ENCODE measurements at places on chromosomes 13 and 19. TPM values are rescaled to one million over a fixed set of nuclear protein-coding genes. Genes with fewer than 3 reads are reported as not detected.

OR7D2 gene
- total RNA-seq, result not detected

GRCh38 chr13:76644906-76645305 is 241.3 kb downstream of the KCTD12 start:
- DNase-seq, result no peak

GRCh38 chr19:3387645-3388589 is 21.5 kb downstream of the NFIC start:
- DNase-seq, result no peak

DNA sequence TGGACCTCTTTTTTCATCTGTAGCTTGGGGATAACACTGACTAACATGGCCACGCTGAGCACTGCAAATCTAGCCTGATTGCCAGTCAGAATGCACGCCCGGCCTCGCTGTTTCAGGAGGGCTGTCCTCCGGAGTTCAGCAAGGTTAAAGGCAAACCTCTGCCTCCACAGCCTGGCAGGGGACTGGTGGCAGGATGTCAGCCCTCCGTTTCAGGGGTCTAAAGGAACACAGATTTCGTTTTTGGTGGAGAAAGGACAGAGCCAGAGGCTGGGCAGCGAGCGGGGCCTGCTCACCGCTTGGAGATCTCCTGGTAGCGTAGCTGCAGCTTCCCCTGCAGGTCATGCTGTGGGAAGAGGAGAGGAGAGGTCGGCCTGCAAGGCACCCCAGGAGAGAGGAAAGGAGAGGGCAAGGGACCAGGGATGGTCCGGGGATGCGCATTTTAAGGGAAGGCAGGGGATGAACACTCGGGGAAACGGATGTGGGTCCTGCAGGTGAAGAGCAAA is 560 bp downstream of the NDUFA7 start:
- no peak for DNase-seq

- no peak for DNase-seq
These were observed 13.4 kb downstream of the STK11 start for GRCh38 chr19:1218751-1219567.

ISYNA1 gene
- 2.1 TPM for total RNA-seq

PRR19 gene
- 2.8 TPM for total RNA-seq

GRCh38 chr13:53298396-53298795 is 269.8 kb downstream of the OLFM4 start:
- DNase-seq, result no peak

DNA sequence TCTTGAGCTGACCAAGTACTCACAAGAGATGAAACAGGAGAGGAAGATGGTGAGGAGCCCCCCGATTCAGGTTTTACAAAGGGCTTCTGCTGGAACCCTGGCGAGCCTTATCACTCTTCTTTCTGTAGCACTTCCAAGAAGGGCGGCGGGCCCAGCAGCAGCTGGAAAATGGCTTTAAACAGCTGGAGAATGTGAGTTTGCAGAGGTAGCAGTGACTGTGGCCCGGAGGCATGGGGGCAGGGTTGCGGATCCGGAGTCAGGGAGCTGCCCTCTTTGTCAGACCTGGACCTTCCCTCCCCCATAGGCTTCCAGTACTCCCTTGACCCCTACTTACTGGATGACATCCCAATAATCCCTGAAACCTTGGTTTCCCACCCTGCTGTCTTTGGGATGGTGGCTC is 3.6 kb downstream of the TRIP10 start:
- DNase-seq, result no peak

DNA sequence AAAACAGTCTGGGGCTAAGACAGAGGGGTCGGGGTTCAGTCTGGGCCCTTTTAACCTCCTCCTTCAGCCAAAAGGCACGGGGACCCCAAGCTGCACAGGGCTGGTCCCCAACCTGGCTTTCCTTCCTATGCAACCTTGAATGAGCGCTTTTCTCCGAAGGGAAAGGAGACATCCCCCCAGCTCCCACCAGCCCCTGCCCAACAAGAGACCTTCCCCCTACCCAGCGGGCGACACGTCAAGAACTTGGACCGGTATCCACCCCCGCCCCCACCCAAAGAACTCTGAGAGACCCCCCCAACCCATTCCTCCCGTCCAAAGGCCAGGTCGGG is 35.0 kb upstream of the NANOS3 start:
- DNase-seq, result no peak

DNA sequence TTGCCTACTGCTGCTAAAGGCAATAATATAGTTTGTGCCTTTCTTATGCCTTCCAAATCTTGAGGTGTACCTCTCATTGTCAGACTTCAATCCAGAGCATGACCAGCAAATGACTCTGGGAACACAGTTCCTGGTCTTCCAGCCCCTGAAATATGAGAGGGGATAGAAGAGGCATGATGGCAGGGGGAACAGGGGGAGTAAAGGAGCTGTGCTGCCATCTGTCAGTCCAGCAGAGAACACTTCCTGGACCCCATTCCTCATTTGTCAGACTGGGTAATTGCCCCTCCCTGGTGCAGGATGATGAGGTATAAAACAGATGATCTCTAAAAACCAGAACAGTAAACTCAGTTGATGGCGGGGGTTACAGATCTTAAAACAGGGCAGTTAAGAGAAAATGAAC is 618.7 kb downstream of the DIAPH3 start:
- peak; percentile 17 for DNase-seq

- peak; percentile 91 for DNase-seq
These were observed 33.2 kb upstream of the MEDAG start for GRCh38 chr13:30872685-30873461.

GRCh38 chr13:102846261-102847015 is 606 bp downstream of the ERCC5 start:
- peak; percentile 30 for DNase-seq

DNA sequence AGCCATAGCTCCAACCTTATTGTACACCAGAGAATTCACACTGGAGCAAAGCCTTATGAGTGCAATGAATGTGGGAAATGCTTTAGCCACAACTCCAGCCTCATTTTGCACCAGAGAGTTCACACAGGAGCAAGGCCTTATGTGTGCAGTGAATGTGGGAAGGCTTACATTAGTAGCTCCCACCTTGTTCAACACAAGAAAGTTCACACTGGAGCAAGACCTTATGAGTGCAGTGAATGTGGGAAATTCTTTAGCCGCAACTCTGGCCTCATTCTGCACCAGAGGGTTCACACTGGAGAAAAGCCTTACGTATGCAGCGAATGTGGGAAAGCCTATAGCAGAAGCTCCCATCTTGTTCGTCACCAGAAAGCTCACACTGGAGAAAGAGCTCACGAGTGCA is 5.9 kb upstream of the TRAPPC2B start:
- DNase-seq, result no peak

DNA sequence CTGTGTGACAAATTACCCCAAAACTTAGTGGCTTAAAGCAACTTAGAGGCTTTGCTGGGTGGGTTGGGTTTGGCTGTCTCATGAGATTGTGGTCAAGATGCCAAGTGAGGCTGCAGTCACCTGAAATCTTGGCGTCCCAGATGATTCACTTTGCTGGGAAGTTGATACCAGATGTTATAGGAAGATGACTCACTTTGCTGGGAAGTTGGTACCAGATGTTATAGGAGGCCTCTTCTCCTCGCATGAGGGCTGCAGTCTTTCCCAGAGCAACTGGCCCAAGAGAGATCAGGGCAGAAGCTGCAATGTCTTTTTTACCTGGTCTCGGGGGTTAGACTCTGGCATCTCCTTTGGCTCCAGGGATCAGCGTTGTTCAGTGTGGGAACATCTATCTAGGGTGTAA is 16.8 kb downstream of the TEX29 start:
- peak; percentile 90 for DNase-seq

DNA sequence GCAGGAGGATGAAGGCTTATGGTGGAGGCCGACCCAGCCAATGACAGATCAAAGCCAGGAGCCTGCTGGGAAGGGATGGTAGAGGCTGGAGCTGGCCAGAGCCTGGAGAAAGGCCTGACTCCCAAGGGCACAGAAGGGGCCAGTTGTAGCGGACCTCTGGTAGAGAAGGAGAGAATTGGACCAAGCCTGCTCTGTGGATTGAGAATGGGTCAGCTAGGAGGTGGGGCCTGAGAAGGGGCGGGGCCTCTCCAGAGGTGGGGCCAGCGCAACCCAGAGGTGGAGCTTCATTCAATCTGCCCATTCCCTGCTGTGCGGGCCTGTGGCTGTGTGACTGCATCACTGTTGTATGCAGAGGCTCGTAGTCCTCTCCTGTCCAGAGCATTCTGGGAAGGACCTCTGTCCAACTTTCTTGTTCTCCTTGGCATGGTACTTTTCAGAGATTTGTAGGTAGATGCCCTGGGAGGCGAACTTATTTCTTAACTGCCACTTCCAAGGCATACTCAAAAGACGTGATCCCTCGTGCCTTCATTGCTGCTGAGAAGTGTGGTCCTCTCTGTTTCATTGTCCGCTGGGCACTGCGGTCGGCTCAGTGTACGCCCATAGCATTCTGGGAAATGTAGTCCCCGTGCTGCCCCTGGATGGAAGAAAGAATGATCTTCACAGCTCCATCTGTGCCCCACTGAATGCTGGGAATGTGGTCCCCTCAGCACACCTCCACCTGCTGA is 6.7 kb downstream of the GRIN2D start:
- peak; percentile 85 for DNase-seq

GRCh38 chr13:67023130-67023876 is 206.8 kb downstream of the PCDH9 start:
- DNase-seq, result peak; percentile 86

DNA sequence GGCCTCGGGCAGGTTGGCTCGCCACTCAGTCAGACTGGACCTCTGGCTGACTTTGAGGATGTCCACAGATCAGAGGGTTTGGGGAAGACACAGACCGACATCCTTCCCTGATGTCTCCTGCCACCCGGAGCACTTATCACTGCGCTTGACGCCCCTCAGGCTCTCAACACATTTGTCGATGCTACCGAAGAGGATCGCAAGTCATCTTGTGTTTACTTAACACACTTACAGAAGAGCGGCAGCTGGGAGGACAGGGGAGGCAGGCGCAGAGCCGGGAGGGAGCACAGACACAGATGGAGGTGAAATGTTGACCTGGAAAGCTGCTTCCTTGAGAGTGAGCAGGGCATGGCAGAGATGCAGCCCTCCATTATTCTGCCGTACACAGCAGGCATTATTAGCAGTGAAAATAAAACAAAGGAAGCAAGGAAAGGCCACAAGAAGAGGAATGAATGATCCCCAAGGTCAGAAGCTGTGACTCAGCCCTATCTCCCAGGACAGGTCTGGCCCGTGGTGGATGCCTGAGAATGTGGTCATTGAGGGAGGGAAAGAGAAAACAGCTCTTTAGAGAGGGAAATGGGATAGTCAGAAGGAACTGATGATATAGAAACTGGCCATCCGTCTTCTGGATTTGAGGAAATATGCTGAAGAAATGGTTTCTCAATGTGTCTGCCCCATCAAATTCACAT is 549.5 kb upstream of the ARGLU1 start:
- peak; percentile 59 for DNase-seq

ACP7 gene
- total RNA-seq, result 6.4 TPM

DNA sequence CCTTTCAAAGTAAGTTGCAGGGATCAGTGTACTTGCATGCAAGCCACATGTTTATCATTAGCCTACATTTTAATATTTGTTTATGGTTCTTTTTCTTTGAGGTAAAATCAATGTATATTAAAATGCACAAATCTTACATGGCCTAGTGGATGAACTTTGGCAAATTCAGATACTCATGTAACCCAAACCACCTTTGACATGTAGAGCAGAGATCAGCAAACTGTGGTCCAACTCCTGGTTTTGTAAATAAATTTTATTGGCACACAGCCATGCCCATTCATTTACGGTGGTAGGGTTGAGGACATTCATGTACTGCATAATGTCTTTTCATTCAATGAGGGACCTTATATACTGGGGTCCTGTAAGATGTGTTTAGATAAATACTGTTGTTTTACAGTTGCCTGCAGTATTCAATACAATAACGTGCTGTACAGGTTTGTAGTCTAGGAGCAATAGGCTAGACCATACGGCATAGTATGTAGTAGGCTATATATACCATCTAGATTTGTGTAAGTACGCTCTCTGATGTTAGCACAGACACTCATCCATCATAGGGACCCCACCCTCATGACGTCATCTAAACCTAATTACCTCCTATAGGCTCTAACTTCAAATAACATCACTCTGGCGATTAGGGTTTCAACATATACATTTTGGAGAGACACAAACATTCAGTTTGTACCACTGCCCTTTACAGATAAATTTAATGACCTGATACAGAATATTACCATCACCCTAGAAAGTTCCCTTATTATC is 5.7 kb downstream of the NDFIP2 start:
- DNase-seq, result no peak

- DNase-seq, result peak; percentile 95
These were observed at the start of gene MIPEP for GRCh38 chr13:23888658-23889614. TSS of gene MIPEP (minus strand) at chr13:23889400. CDS start at chr13:23889320, 80 bp downstream.

GRCh38 chr19:8510589-8511115 is 3.3 kb downstream of the ZNF414 start:
- DNase-seq, result no peak

SMIM44 gene
- total RNA-seq, result not detected

- no peak for DNase-seq
These were observed 394.3 kb upstream of the HTR2A start for GRCh38 chr13:47291107-47291656.

GET3 gene
- 138 TPM for total RNA-seq

- DNase-seq, result no peak
These were observed 4.1 kb downstream of the PGLYRP1 start for GRCh38 chr19:46018729-46019251.

ZNF845 gene
- 4.1 TPM for total RNA-seq

DNA sequence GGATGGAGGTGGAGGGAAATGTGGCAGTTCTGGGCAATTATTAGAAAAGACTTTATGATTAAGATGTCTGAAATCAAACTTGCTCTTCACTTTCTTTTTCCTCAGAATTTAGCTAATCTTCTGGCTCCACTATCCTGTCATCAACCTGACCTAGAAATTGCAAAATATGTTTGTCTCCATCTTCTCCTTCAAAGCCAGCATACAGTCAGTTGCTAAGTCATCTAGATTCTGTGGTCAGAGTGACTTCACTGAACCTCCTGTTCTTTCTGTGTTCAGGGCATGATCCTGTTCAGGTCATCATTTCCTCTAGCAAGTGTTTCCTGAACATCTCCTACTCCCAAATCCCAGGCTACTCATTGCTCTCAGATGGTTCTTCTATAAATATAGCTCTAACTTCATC is 10.8 kb upstream of the CCNA1 start:
- DNase-seq, result peak; percentile 85
